ENCODE measurements at places on chromosomes 11 and 22.

DNA sequence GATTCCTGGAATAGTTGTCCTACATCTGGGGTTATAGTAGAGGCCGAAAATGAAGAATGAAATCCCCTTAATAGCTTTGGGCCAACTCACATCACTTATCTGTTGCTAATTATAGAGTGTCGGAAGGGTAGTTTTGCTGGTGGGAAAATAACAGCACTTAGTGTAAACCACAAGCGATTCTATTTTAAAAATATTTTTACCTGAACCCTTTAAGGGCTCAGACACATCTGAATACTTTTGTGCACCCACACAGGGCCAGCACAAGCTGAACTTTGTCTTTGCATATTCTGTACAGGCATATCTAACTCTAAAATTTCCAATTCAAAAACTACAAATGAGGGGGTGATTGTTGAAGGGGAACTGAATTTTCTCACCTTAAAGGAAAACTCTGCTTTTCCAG, 27.6 kb downstream of the SLC6A5 start:
- no peak for DNase-seq

- no peak for DNase-seq
Observed at GRCh38 chr11:121240650-121241303, 51.8 kb upstream of the SC5D start.

DNA sequence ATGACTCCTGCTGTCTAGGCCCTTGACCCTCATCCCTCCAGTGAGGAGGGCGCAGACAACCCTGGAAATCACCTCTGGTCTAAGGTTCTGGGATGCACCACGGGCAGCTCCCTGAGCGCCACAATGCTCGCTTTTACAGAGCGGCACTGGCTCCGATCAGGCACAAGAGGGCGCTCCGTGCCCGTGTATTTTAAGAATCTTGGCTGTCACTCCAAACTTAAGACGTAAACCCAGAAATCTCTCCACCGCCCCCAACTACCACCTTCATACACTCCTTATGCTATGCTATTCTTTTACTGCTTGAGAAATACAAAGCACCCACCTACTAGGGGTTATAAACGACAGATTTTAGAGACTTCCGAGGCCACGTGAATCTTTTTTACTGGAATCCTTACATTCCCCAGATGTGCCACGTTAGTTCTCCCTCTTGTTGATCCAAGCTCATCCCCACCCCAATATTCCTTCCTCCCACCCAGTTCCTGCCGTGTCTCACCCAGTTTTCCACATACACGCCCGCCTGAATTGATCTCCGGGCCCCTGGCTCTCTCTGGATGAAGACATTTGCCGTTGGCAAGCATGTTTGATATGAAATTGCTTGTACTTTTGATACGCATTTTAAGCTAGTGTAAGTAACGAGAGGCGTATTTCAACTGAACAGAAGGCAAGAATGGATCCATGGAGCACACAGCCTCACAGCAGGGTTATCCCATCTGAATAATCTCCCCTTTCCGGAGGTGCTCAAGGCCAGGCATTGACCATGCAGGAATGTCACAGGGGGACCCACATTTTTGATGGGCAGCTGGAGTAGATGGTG, 453.5 kb downstream of the OPCML start:
- DNase-seq, result no peak

DNA sequence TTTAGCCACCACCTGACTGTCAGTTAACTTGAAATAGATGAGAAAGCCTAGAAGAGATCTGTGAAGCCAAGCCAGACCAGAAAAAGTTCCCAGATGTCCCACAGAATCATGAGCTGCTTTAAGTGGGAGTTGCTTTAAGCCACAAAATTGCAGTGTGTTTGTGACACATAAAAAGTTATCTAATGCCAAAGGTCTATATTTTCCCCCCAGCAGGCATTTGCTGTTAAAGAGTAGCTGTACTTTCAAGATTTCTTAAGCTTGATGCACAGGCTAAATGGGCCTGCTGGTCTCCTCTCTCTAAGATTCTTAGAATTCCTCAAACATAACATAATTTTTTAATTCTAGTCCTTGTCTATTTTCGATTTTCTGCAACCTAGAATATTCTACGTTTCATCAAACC, 825.7 kb downstream of the FAM181B start:
- DNase-seq, result no peak

GRCh38 chr11:6991227-6991626, 28.9 kb downstream of the ZNF214 start:
- DNase-seq, result no peak

GRCh38 chr22:50361688-50362087, 18.6 kb downstream of the PPP6R2 start:
- no peak for DNase-seq

DNA sequence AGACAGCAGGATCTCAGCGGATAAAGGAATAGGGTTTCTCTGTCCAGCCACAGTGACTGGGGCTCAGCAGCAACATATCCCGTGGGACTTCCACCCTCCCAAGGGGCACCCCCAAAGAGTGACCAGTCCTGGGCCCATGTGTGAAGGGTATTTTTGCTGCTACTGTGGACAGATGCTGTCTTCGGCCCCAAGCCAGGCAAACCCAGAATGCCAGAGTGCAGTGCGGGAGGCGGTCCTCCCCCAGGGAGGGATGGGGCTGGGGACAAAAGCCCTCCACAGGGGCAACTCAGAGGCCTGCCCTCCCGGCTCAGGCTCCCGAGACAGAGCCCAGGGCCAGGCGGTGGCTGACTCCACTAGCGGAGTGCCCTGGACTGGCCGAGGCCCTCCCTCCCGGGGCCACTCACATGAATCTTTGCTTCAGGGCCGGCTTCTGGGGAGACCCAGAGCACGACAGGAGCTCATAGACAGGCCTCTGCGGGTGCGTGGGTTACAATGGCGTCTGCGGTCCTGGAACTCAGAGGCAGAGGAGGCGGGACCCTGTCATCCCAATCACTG, 34.7 kb upstream of the WNT7B start:
- no peak for DNase-seq

GRCh38 chr11:118287006-118287405, 17.5 kb upstream of the CD3E start:
- no peak for DNase-seq

- no peak for DNase-seq
Observed at GRCh38 chr11:113705871-113706655, at the start of gene TMPRSS5. TSS of gene TMPRSS5 (minus strand) at chr11:113706308. CDS start at chr11:113706224, 84 bp downstream.

DNA sequence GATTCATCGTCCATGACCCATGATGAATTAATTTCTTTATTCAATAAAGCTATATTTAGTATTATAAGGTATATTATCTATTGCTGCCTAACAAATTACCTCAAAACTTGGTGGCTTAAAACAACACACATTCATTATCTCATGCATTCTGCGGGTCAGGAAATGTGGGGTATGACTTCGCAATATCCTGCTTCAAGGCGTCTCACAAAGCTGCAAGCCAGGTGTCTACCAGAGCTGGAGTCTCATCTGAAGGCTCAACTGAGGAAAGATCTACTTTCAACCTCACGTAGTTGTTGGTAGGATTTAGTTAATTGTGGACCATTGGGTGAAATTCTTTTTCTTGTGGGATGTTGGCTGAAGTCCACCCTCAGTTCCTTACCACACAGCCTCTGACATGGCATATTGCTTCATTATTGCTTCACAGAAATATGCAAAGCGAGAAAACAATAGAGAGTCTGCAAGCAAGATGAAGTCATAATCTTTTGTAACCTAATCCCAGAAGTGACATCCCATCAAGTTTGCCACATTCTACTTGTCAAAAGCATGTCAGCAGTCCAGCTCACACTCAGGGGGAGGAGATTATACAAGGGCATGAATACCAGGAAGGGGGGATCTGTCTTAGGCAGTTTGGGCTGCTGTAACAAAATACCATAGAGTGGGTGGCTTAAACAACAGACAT, 45.1 kb downstream of the KREMEN1 start:
- DNase-seq, result no peak

GRCh38 chr22:30843245-30843644, 125.3 kb downstream of the MORC2 start:
- no peak for DNase-seq

DNA sequence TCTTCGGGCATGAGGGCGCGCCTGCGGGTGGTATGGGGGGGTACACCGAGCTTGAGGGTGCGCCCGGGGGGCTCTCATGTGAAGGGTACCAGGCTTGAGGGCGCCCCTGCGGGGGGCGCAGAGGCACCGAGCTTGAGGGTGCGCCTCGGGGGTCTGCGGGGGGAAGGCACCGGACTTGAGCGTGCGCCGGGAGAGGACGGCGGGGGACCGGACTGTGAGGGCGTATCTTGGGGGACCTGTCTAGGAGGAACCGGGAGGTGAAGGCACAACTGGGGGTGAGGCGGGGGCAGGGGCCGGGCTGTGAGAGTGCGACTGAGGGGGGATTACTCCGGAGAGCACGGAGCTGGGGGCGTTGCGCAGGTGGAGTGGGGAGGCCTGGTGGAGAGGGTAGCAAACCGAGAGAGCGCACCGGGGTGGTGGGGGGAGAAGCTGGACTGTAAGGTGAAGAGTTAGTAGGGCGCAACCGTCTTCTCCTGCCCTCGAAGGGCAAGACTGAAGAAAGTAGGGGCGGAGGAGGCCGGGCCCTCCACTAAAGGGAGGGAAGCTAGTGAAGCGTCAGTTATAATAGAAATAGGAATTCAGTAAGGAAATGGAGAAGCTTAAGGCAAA, 1.1 kb upstream of the DDX6 start:
- no peak for DNase-seq

DNA sequence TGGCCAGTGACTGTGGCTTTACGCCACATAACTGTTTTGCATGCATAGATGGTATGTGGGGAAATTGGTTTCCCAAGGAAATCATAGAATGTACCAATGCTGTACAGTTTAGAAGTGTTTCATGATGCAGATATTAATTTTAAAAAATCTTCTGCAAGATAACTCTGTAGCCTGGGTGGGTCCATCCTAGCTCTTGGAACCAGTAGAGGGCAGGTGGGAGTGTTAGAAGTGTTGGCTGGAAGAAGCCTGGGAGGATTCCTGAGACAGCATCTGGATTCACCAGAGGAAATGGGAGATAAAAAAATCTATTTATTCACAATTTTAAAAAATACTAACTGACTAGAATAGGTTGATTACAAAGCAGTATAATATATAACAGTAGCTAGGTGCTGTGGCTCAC, 139.9 kb upstream of the GRIA4 start:
- DNase-seq, result no peak

DNA sequence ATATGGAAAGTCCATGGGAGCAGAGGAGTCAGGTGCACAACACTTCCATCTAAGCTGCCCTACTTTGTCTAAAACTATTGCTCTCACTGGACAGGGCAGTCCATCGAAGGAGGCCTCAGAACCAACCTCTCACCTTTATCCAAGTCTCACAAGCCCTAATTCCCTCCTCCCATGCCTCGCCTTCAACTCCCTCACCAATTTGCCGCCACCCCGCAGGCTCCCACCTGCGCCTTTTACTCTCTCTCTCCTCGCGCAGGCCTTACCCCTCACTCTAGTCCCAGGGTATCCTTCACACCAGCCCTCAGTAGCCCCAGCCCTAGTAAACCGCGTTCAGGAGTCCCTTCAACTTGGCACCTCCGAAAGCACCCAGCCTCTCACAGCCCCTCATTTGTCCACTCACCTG, 451 bp downstream of the FHIP1B start:
- DNase-seq, result no peak

DNA sequence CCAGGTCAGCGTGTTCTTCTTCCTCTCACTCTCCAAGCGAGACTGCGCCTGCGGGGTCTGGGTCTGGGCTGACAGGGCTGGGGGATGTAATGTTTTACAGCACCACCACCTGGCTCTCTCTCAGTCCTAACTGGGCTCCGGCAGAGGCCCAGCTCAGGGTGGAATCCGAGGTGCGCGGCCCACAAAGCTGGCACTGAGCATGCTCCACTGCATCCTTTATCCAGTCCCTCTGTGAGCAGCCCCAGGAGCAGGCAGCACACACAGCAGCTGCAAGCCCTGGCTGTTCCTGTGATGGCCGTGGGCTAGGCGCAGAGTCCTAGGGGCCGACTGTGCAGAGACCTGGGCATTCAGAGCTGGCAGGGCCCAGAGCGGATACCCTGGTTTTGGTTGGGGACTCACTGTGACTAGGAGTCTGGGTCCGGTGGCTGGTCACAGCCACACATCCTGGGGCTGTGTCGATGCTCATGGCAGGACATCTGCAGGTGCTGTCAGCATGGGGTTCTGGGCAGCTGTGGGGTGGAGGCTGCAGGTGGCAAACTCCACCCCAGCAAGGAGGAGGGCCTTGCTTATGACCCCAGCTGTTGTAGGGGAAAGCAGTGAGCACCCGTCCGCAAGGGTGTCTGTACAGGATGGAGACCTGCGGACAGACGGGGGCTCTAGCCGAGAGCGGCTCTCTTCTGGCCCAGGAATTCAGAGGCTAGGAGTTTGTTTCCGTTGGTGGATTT, 4.0 kb downstream of the LRRC75B start:
- no peak for DNase-seq

All from GM12878 (cell line).